PC-9 (cell line): ENCODE measurements at places on chromosomes 11 and 22.

DNA sequence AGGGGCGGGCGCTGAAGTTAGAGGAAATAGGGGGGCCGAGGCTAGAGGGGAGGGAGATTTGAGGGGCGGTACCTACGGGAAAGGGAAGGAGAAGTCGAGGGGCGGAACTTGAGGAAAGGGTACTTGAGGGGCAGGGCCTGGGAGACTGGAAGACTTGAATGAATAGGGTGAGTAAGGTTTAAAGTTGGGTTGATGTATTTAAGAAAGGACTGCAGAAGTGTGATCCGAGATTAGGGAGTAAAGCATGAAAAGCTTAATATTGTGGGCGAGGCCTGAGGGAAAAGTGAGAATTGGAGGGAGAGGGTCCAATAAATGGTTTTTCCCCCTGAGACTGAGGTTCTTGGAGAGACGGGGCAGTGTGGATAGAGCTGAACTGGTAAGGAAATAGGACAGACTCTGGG is 723 bp downstream of the HSCB start:
- DNase-seq = no peak

DNA sequence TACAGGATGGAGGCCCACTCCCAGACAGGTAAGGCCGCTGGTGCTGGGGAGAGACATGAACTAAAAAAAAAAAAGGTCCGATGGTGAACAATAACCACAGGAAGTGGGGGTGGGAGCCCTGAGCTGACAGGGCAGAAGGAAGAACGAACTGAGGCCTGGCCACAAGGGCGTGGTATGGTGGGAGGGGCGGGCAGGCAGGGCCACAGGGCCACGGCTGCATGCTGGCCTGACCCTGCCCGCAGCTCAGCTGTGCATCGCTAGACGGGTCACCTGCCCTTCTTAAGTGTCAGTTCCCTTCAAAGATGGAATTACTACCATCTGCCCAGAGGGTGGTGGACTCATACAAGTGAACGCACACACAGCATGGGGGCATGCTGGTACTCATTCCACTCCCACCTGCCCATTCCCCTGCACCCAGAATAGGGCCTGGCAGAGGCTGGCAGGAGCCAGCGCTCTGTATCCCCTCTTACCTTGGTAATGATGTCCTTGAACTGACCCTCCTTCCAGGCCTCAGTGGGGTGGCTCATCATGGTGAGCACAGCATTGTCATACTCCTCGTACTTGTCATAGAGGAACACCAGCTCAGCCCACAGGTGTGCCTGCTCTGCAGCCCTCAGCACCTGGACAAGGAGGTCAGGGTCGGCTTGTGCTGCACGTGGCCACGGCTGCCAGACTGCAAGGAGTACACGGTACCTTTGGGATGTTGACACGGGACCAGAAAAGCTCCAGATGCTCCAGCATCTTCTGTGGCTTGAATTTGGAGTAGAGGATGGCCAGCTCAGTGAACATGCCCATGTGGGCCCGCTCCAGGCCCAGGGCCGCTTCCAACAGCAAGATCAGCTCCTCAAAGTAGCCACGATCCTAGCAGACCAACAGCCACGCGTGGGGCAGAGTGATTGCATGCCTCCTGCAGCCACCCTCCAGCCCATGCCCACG is 17.5 kb upstream of the SLC25A1 start:
- no peak for DNase-seq

- DNase-seq = no peak
Observed at GRCh38 chr11:47577460-47578041, 1.2 kb downstream of the KBTBD4 start.

DNA sequence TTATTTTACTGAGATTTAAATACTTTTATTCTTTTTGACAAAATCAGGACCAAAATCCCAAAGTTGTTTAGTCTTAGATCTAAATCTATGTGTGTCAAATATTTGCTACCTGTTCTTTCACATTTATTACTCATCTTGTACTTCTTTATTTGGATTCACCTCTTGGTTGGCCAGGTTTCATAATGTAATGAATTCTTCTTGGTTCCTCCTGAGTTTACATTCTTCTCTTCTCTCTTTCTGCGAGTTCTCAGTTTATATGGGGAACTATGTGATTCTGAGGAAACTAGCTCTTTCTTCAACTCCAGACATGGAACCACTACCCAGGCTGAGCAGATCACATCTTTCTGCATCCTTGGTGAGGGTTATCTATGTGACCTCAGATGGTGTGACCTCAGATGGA is 50.2 kb downstream of the EHF start:
- DNase-seq = no peak

- DNase-seq = peak; percentile 90
Observed at GRCh38 chr11:125887373-125888324, at the start of gene HYLS1. TSS of gene HYLS1 (plus strand) at chr11:125887668. CDS start at chr11:125899369, 11,701 bp downstream.

- no peak for DNase-seq
Observed at GRCh38 chr22:32820131-32821119, 18.9 kb downstream of the TIMP3 start.

GRCh38 chr22:21816472-21816786 is 51.0 kb downstream of the MAPK1 start:
- DNase-seq = no peak

GRCh38 chr22:36399472-36399778 is 11.7 kb upstream of the MYH9 start:
- no peak for DNase-seq

GRCh38 chr11:108797578-108798100 is 132.8 kb downstream of the DDX10 start:
- DNase-seq = no peak

- peak; percentile 89 for DNase-seq
Observed at GRCh38 chr11:45180848-45181192, 34.4 kb downstream of the PRDM11 start.

DNA sequence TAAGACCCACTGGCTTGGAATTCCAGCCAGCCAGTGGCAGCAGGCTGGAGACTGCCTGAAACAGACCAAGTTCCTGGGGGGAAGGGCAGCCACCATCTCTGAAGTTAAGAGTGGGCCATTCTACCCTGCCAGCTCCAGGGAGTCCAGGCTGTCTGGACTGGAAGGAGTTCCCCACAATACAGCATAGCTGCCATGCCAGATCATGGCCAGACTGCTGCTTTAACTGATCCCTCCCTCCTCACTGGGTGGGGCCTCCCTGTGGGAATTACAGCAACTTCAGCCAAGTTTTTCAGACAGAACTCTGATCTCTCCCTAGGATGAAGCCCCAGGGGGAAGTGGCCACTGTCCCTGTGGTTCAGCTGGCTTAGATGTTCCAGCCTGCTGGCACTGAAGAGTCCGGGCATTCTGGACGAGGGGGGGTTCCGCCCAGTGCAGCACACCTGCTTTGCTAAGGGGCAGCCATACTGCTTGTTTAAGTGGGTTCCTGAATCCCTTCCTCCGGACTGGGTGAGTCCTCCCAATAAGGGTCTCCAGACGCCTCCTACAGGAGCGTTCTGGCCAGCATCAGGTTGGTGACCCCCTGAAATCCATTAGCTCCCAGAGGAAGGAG is 455.4 kb downstream of the DLG2 start:
- DNase-seq = peak; percentile 19

GRCh38 chr11:120184946-120185705 is 25.7 kb upstream of the OAF start:
- DNase-seq = no peak

GRCh38 chr22:16967453-16968217 is 40.4 kb downstream of the GAB4 start:
- DNase-seq = no peak

- DNase-seq = no peak
Observed at GRCh38 chr11:24421766-24422165, 75.1 kb upstream of the LUZP2 start.

DNA sequence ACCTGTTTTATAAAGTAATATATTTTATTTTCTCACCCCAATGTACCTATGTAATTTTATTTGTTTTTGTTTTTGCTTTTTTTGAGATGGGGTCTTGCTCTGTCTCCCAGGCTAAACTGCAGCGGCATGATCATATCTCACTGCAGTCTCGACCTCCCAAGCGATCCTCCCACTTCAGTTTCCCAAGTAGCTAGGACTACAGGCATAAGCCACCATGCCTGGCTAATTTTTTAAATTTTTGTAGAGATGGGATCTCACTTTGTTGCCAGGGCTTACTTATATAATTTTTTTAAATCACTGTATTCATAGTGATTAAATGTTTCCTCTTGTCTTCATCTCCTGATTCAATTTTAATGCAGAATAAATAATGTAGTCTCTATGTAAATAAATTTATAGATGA is 13.2 kb upstream of the DNAJB7 start:
- no peak for DNase-seq

DNA sequence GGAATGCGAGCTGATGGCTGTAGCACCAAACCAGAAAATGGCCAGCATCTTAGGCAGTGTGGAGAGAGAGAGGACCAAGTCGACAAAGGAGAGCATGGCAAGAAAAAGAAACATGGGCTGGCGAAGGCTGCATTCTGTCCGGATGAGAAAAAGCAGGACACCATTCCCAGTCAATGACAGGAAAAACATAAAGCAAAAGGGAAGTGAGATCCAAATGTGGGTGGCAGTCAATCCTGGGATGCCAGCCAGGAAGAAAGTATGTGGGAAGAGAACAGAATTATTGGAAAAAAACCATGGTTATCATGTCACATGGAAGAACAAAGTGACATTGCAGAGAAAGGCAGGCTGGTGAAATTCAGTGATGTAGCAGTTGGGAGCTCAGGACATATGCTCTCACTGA is 36.9 kb upstream of the OR56A1 start:
- no peak for DNase-seq
